ENCODE measurements at places on chromosomes 1 and 21.

GRCh38 chr1:154492115-154492514 is 9.9 kb upstream of the TDRD10 start:
- no peak for DNase-seq

GRCh38 chr1:21262293-21263051 is 27.8 kb downstream of the ECE1 start:
- DNase-seq = no peak

DNA sequence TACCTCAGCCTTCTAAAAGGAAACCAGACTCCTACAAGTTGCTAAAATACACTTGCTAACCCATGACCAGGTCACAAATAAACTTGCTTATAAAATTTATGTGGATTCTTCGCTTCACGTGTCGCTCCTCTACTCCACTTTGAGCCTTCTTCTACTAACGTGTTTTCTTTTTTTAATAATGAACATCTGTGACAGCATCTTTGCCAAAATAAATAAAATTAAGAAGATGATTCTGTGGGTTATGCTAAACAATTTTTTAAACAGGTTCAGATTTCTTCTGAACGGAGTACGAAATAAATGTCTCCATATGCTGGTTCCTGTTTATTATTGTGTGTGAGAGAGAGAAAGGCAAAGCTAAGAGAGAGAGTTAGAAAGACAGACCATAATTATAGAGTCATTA is 735.8 kb downstream of the LTN1 start:
- DNase-seq = no peak

GRCh38 chr1:27968692-27969091 is 8.9 kb downstream of the XKR8 start:
- no peak for DNase-seq
